ENCODE measurements at places on chromosomes 13 and 19.

- DNase-seq = no peak
Observed at GRCh38 chr13:23753458-23753857, 135.7 kb downstream of the MIPEP start.

- no peak for DNase-seq
Observed at GRCh38 chr13:101058841-101059240, 357.5 kb downstream of the NALCN start.

- no peak for DNase-seq
Observed at GRCh38 chr13:24272452-24273161, 36.8 kb upstream of the C1QTNF9 start.

GRCh38 chr19:10104665-10105508, 1.3 kb upstream of the PPAN start:
- DNase-seq = no peak

DNA sequence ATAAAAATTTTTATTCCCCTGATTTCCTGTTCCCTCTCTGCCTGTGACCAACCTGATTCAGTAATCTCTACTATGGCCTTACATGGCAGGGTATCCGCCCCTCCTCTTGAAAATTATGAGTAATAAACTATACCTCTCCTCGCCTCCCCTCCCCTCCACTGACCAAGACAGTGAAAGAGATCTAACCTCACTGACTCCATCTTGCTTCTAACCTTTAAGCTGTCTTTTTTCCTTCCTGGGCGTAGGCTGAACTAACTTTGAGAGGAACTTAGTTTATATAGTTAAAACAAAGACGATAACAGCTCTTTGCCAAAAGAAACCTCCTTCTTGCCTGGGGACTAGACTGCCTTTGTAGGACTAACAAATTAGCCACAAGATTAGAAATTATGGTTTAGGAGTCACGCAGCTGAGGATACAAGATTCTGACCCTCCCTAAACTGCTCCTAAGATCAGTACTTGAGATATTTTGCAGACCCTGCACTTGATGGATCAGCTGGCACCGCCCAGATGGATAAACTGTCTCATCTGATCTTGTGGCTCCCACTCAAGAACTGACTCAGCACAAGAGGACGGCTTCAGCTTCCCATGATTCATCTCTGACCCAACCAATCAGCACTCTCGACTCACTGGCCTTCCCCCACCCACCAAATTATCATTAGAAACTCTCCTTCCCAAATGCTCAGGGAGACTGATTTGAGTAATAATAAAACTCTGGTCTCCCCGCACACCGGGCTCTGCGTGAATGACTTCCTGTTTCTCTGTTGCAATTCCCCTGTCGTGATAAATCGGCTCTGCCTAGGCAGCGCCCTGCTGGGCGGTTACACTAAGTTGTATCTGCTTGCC, 187.1 kb downstream of the TDRD3 start:
- DNase-seq = no peak

- DNase-seq = no peak
Observed at GRCh38 chr19:54183431-54183830, 5.9 kb downstream of the MBOAT7 start.
